ENCODE measurements at places on chromosomes 12 and 14. TPM values are rescaled to one million over a fixed set of nuclear protein-coding genes. Genes with fewer than 3 reads are reported as not detected.

CACNA1C gene
- 10.0 TPM for total RNA-seq

EML5 gene
- total RNA-seq = 0.13 TPM

KRT82 gene
- not detected for total RNA-seq

RASAL1 gene
- total RNA-seq = not detected

SEC23A gene
- 448 TPM for total RNA-seq

ABCB9 gene
- total RNA-seq = 16.4 TPM

AMDHD1 gene
- 0.07 TPM for total RNA-seq

SOAT2 gene
- total RNA-seq = not detected

SCNN1A gene
- total RNA-seq = not detected

OTUB2 gene
- 1.8 TPM for total RNA-seq

KRT79 gene
- total RNA-seq = not detected

KRT80 gene
- 0.65 TPM for total RNA-seq

MYO1H gene
- total RNA-seq = not detected

RPGRIP1 gene
- not detected for total RNA-seq

Data from smooth muscle cell of the pulmonary artery (primary cell).